Uterine smooth muscle cell (primary cell): ENCODE measurements at places on chromosomes 6 and 20. TPM values are rescaled to one million over a fixed set of nuclear protein-coding genes. Genes with fewer than 3 reads are reported as not detected.

Gene TRIM31
- not detected in 2 replicates for total RNA-seq

Gene SSTR4
- not detected in 2 replicates for total RNA-seq

Gene PRELID3B
- total RNA-seq, result 99.4 and 108 TPM in 2 replicates

Gene CDH4
- total RNA-seq, result 5.1 and 8.5 TPM in 2 replicates

Gene SLC17A9
- total RNA-seq, result 16.0 and 16.6 TPM in 2 replicates

Gene NOX3
- not detected in 2 replicates for total RNA-seq

Gene B3GAT2
- under 0.01 TPM in 2 replicates for total RNA-seq

Gene GLO1
- 135 and 178 TPM in 2 replicates for total RNA-seq

Gene SYNE1
- total RNA-seq, result 123 and 217 TPM in 2 replicates

Gene SIRPD
- total RNA-seq, result not detected in 2 replicates

Gene POFUT1
- total RNA-seq, result 45.1 and 45.5 TPM in 2 replicates

Gene PDE10A
- total RNA-seq, result 2.3 and 3.5 TPM in 2 replicates

Gene ZSCAN31
- 7.9 and 19.7 TPM in 2 replicates for total RNA-seq

Gene VGLL2
- not detected in 2 replicates for total RNA-seq

Gene QRSL1
- total RNA-seq, result 10.1 and 13.4 TPM in 2 replicates

Gene ELOVL2
- 0.11 TPM in 1 of 2 replicates, not detected in the other for total RNA-seq

Gene LCA5
- total RNA-seq, result 4.2 and 6.7 TPM in 2 replicates

Gene KCNK5
- under 0.01 and 0.11 TPM in 2 replicates for total RNA-seq

Gene TTK
- 14.6 and 55.2 TPM in 2 replicates for total RNA-seq

Gene BLOC1S5
- total RNA-seq, result 18.9 and 19.5 TPM in 2 replicates

Gene VSX1
- total RNA-seq, result not detected in 2 replicates

Gene TFAP2B
- total RNA-seq, result 0.33 TPM in 1 of 2 replicates, not detected in the other
